ENCODE measurements at places on chromosomes 4 and X. TPM values are rescaled to one million over a fixed set of nuclear protein-coding genes. Genes with fewer than 3 reads are reported as not detected.

MMAA gene
- total RNA-seq = 3.0 TPM

EGFL6 gene
- total RNA-seq = not detected

HHIP gene
- 0.49 TPM for total RNA-seq

CLGN gene
- total RNA-seq = 0.21 TPM

PPEF2 gene
- 0.21 TPM for total RNA-seq

LRCH2 gene
- 5.4 TPM for total RNA-seq

SCML2 gene
- 2.0 TPM for total RNA-seq

RGN gene
- 21.4 TPM for total RNA-seq

PRPS1 gene
- 34.0 TPM for total RNA-seq

OTUD6A gene
- not detected for total RNA-seq

FMR1NB gene
- not detected for total RNA-seq

GRCh38 chr4:90093526-90093925, 33.7 kb upstream of the CCSER1 start:
- H3K4me3 ChIP-seq = no peak overlapping the region
- no peak for DNase-seq
- no peaks in the 10 kb centered on the region for H3K4me1 ChIP-seq
- H3K27me3 ChIP-seq = no peaks in the 10 kb centered on the region

DNA sequence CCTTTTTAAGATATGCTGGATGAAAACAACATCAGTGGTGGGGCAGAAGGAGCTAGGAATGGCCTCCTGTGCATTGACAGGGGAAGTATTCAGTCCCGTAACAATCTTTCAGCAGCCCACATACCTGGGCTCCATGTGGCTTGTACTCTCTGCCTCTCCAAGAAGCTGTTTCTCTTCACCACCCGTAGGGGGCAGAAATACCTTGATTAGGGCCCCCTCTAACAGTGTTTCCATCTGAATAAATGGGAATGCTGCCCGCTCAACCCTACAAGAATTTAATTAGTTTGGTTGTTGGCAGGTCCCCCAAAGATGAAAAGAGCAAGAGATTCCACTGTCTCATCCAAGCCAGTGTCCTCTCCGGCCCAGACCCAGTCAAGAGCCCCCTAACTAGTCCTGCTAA, 155.2 kb downstream of the SMIM20 start:
- no peak overlapping the region for H3K27ac ChIP-seq
- no peak overlapping the region for H3K4me3 ChIP-seq
- DNase-seq = no peak
- H3K36me3 ChIP-seq = no peaks in the 10 kb centered on the region

- no peaks in the 10 kb centered on the region for H3K4me1 ChIP-seq
- no peak overlapping the region for H3K27ac ChIP-seq
- H3K4me3 ChIP-seq = no peak overlapping the region
These were observed 151.3 kb upstream of the FAM47C start for GRCh38 chrX:36856849-36857248.

DNA sequence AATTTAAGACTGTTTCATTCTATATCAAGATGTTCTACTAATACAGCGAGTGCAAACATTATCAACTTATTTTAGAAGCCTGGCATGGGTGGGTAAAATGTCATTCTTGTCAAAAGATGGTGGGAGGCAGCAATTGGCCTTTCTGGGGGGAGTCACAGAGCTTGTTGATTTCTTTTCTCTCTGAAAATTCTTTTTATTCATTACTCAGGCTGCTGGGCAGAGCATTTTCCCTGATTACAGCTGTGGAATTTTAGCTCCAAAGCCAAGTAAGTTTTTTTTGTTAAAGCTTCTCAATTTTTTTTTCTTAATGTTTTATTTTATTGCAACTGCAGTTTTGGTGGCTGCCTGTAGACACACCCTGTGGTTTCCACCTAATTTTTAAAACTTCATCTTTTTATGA, 50.4 kb downstream of the GPC4 start:
- H3K4me3 ChIP-seq = peak overlapping the region; percentile 35
- peak overlapping the region; percentile 74 for H3K27ac ChIP-seq
- no peaks in the 10 kb centered on the region for H3K36me3 ChIP-seq
- no peaks in the 10 kb centered on the region for H3K27me3 ChIP-seq
- no peak for DNase-seq

DNA sequence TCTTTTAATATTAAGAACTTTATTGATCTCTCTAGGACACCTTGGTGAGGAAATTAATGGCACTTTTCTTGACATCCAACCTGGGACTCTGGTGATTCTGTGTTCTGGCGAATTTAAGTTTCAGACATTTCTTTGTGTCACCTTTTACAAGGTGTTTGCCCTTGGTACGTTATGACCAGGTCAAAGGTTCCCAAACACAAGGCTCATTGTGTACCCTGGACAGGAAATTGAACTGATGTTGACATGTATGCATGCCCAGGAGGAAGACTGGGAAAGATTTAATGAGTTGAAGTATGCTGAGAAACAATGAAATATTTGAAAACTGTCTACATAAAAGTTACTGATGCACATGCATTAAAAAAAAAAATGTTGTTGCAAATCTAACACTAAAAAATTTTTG, 22.1 kb downstream of the NIPAL1 start:
- no peaks in the 10 kb centered on the region for H3K27me3 ChIP-seq
- no peaks in the 10 kb centered on the region for H3K36me3 ChIP-seq
- DNase-seq = no peak

DNA sequence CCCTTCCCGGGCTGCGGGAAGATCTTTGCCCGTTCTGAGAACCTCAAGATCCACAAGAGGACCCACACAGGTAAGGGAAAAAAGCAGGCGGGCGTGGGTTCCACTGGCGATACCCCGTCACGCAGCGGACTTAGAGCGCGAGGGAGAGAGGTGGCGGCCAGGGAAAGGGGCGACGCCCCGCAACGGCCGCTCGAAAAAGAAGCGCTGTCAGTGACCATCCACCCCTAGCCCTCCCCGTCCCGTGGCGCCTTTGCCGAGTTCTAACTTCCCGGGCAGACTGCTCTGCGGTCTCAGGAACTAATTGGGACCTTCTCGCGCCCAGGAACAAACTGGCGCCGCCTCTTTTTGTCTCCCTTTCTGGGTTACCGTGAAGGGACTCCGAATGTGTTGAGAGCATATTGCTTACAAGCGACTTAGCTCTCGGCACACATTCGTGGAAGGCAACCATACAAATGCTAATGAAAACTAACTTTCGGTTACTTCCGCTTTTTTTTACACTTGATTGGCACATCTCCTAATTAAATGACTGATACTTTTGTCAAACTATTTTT, 1.8 kb downstream of the ZIC3 start:
- no peaks in the 10 kb centered on the region for H3K27me3 ChIP-seq
- no peak overlapping the region for H3K27ac ChIP-seq
- DNase-seq = no peak
- no peaks in the 10 kb centered on the region for H3K4me1 ChIP-seq

GRCh38 chr4:124945422-124945821, 232.9 kb upstream of the ANKRD50 start:
- no peaks in the 10 kb centered on the region for H3K36me3 ChIP-seq
- H3K4me1 ChIP-seq = peaks cover 7% of the 10 kb centered on the region
- no peak overlapping the region for H3K27ac ChIP-seq
- no peaks in the 10 kb centered on the region for H3K27me3 ChIP-seq
- H3K4me3 ChIP-seq = peak overlapping the region; percentile 49

DNA sequence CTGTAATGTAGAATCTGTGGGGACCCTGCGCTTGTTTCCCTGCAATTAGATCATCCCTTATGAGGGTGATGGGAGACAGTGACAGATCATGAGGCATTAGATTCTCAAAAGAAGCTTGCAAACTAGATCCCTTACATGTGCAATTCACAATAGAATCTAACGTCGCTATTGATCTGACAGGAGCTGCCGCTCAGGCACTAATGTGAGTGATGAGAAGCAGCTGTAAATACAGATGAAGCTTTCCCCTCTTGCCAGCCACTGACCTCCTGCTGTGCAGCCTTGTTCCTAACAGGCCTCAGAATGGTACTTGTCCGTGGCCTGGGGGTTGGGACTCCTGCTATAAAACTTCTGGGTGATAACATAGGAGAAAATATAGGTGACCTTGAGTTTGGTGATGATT, 1076.8 kb downstream of the PDHA2 start:
- no peak for DNase-seq
- H3K4me1 ChIP-seq = no peaks in the 10 kb centered on the region
- no peaks in the 10 kb centered on the region for H3K36me3 ChIP-seq
- H3K4me3 ChIP-seq = no peak overlapping the region

GRCh38 chr4:148124512-148124911, 317.7 kb downstream of the NR3C2 start:
- H3K4me3 ChIP-seq = no peak overlapping the region
- no peak for DNase-seq
- no peaks in the 10 kb centered on the region for H3K4me1 ChIP-seq
- no peaks in the 10 kb centered on the region for H3K36me3 ChIP-seq

DNA sequence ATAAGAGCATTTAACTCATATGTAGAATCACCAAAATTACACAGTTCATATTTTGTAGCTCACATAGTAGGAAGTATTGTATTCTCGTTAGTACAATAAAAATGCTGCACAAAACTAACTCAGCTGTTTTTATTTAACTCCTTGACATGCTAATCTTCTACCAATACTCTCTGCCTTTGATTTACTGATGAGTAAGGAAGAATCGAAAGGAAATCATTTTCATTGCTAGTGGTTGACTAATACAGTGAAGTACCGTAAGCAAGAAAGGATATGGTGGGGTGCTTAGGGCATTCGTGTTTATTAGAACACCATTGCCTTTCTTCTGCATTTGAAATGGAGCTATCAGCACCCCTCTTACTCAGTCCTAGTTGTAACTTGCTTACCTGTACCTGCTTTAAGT, 1239.1 kb upstream of the TENM3 start:
- no peaks in the 10 kb centered on the region for H3K36me3 ChIP-seq
- DNase-seq = no peak
- no peak overlapping the region for H3K4me3 ChIP-seq
- peaks cover 8% of the 10 kb centered on the region for H3K4me1 ChIP-seq
- H3K27ac ChIP-seq = no peak overlapping the region
- no peaks in the 10 kb centered on the region for H3K27me3 ChIP-seq

- no peak overlapping the region for H3K4me3 ChIP-seq
- DNase-seq = no peak
- H3K4me1 ChIP-seq = no peaks in the 10 kb centered on the region
- H3K27me3 ChIP-seq = no peaks in the 10 kb centered on the region
- H3K36me3 ChIP-seq = no peaks in the 10 kb centered on the region
These were observed 125.4 kb downstream of the AMMECR1 start for GRCh38 chrX:110192516-110192915.

DNA sequence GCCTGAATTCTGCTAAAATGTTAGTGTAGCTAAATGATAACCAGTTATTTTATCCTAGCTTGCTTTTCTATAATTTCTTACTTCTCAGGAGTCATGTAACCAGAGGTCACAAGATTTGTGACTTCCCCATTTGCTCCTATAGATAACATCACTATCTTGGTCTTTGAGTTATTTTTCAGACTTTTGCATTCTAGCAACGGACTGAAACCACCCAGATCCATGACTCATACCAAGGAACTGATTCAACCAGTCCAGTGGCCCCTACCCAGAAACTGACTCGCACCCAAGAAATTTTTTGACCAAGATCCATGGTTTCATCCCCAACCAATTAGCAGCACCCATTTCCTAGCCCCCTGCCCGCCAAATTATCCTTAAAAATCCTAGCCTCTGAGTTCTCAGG, 50.0 kb downstream of the IQCM start:
- no peaks in the 10 kb centered on the region for H3K4me1 ChIP-seq
- no peak for DNase-seq
- no peaks in the 10 kb centered on the region for H3K27me3 ChIP-seq
- no peak overlapping the region for H3K4me3 ChIP-seq
- no peaks in the 10 kb centered on the region for H3K36me3 ChIP-seq

- H3K4me1 ChIP-seq = no peaks in the 10 kb centered on the region
- DNase-seq = no peak
- no peak overlapping the region for H3K27ac ChIP-seq
- no peak overlapping the region for H3K4me3 ChIP-seq
These were observed 28.4 kb downstream of the PAK3 start for GRCh38 chrX:111124418-111124817.

- H3K4me3 ChIP-seq = no peak overlapping the region
- H3K27me3 ChIP-seq = no peaks in the 10 kb centered on the region
- no peak overlapping the region for H3K27ac ChIP-seq
- no peaks in the 10 kb centered on the region for H3K36me3 ChIP-seq
These were observed 71.6 kb downstream of the FAM53A start for GRCh38 chr4:1612278-1613098.

- DNase-seq = no peak
- H3K27me3 ChIP-seq = no peaks in the 10 kb centered on the region
- H3K36me3 ChIP-seq = no peaks in the 10 kb centered on the region
- no peak overlapping the region for H3K4me3 ChIP-seq
These were observed 330.3 kb upstream of the NOCT start for GRCh38 chr4:138685316-138685715.
